Stimulated activated CD4-positive, alpha-beta T cell treated with anti-CD3 and anti-CD28 coated beads, Interleukin-1b, Interleukin-23, amount 100 ng/mL, for 4 hours (primary cell): ENCODE measurements at places on chromosomes 6 and 20.

DNA sequence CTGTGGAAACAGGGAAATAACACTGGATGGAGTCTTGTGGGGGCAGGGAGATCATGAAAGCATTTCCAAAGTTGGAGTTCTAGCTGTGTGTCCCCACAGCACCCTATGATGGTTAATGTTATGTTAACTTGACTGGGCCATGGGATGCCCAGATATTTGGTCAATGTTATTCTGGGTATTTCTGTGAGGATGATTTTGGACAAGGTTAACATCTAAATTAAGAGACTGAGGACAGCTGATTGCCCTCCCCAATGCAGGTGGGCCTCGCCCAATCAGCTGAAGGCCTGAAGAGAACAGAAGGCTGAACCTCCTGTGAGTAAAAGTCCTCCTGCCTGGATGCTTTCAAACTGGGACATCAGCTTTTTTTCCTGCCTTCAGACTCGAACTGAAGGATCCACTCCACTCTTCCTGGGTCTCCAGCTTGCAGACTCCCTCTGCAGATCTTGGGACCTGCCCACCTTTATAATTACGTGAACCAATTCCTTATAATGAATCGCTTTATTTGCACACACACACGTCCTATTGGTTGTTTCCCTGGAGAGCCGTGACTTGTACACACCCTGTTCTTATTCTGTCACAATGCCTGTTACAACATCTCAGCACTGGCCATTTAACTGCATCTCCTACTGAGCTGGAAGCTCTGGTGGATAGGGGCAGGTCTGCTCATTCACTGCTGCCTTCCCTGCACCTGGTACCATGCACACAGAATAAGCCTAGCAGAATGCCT, 99.5 kb upstream of the IYD start:
- no peak for DNase-seq

DNA sequence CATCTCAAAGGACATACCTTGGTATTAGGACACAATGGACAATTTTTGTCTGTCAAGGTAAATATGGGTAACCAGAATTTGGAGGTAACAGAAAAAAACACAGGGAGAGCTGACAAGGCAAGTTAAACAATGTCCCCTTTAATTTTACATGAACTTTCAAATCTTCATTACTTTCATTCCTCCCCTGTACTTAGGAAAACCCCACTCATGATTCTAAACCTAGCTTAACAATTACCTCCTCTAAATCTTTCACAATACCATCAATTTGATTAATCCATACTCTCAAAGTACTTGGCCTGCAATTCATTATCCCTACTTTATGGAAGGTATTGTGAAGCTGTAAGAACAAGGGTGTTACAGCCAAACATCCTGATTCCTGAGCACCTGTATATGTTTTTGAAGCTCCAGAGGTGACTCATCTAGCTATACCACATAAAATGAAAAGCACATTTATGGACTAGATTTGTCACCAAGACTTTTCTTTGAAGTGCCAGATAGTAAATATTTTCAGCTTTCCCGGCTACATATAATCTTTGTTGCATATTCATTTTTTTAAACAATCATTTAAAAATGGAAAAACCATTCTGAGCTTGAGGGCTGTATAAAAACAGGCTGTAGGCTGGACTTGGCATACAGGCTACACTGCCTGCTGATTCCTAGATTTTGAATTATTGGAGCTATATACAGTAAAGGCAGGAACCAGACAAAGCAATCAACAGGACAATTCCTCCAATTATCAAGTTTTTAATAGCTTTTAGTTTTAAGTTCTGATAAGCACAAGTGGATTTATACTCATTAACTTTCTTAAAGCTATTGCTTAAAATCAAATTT, 22.9 kb downstream of the DEK start:
- DNase-seq = no peak

GRCh38 chr6:7189101-7189758, 81.5 kb downstream of the RREB1 start:
- no peak for DNase-seq

GRCh38 chr6:77466055-77466450, 2.8 kb upstream of the HTR1B start:
- no peak for DNase-seq

DNA sequence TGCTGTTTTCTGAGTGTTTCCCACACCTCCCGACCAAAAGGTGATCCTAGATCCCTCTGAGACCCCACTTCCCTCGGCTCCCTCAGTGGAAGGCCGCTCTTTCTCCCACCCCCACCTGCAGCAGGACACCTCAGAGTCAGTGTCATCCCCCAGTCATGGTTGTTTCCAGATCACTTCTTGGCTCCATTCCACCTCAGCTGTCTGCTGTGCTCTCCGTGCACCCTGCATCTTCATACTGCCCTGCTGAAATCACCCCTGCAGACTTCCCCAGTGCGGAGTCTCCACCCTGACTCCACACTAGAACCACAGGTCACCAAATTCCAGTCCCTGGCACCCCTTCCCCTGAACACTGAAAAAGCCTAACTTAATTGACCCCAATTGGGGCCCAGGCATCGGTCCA, 255.1 kb upstream of the CDYL start:
- DNase-seq = no peak

DNA sequence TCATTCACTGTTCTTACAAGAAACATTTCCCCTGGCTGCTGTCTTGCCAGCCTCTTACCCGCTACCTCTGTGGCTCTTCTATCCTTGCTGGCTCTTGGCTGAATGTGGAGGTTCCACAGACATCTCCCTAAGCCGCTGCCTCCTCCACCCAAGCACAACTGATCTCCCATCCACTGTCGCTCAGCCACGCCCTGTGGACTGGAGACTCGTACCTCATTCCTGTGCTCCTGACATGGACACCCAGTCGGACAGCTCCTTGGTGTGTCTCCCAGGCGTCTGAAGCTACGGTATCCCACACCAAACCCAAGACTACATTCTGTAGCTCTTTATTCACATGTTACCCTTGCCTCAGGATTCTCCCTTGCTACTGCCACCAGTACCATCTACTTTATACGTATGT, 19.3 kb downstream of the RAE1 start:
- DNase-seq = no peak

DNA sequence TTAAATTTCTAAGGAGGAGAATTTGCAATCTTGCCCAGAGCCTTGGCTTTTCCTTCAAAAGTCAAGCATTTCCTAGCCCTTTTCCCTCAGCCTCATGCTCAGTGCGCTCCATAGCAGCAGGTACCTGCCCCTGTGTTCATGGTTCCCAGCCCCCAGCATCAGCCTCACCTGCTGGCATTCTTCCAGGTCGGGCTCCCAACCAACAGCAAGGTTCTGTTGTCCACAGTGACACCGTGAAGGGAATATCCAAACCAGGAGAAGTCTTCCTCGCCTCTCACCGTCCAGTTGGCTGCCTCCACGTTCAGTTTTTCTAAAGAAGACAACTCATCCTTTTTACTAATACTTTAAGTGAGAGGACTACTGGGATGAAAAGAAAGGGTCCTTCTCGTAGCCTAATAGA, 42.7 kb downstream of the GPLD1 start:
- DNase-seq = no peak

DNA sequence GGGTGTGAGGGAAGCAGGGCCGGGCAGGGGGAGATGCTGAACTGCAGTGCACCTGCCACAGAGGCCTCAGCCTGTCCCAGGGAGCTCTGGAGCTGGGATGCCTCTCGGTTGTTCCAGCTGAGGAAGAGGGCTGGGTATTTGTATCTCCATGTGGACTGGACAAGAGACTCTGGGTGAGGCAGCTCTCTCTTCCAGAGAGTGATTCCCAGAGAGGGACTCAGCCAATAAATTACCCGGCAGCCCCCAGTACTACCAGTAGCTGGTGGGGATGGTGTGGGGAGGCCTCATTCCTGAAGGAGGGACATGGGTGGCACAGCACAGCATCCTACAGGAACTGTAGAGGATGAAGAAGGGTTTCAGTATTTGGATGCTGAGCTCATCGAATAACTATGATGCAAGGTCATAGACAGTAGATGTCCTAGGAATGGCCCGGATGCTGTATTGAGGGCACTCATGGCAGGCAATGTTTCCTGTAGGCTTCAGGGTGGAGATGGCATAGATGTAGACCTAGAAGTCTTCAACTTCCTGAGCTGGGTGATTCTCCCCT, 1.4 kb downstream of the FGD2 start:
- no peak for DNase-seq

DNA sequence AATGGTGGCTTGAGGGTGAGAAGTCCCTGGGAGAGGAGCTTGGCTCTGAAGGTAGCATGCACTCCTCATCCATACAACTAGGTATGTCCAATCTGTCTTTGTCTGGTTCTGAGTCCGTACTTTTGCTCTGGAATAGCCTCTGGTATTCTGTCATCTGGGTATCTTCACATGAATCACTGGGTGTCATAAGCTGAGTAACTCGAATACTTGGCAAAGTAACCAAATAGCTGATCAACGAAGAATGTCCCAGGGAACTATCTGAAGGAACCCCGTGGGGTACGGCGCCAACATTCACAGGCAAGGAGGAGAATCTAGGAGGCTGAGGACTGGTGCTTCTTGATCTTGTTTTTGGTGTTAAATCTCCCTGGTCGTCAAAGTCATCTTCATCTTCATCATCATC, 184.8 kb downstream of the HIVEP2 start:
- no peak for DNase-seq

- no peak for DNase-seq
These were observed 344.6 kb downstream of the ZFAND3 start for GRCh38 chr6:38164131-38164481.

DNA sequence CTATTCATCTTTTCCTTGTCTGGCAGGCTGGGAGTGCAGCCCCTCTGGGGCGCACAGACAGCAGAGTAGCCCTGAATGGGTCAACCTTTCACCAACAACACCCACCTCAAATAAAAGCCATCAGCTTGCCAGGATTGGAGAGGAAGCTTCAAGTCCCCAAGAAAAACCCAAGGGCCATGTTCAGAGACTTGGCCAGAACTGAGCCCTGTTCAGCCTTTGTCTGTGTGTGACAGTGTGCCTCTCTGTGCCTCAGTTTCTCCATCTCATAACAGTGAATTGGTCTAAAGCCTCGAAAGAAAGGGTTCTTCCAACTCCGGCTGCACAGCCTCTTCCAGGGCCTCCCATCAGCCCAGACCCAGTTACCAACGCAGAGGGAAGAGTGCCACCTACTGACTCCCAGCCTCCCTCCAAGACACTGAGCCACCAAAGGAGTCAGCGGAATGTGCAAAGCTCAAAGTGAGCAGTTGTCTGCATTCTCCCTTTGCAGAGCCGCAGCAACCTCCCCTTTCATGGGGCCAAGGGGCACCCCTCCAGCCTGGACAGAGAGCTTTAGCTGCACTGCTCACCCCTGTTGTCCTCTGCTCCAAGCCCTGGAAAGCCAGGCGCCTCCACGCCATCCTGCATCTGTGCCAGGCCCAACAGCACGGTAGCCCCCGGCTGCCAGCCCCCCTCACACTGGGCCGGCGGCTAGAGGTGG, 82.7 kb upstream of the TOP1 start:
- no peak for DNase-seq

DNA sequence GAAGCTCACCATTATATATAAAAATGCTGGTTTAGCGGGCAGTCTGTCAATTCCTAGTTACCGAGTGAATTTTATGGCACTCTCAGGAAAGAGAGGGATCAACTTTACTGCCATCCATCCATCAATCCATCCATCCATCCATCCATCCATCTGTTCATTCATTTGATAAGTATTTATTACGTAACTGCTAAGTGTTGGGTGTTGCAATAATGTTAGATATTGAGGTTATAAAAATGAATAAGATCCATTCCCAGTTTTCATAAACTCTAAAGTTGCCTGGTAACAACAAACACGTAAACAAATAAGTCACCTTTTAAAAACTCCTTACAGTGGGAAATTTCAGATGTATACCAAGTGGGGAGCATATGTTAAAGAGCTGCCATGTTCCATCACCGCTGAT, 36.8 kb downstream of the SASH1 start:
- DNase-seq = no peak

- DNase-seq = no peak
These were observed 300.3 kb upstream of the ID4 start for GRCh38 chr6:19536838-19537237.

DNA sequence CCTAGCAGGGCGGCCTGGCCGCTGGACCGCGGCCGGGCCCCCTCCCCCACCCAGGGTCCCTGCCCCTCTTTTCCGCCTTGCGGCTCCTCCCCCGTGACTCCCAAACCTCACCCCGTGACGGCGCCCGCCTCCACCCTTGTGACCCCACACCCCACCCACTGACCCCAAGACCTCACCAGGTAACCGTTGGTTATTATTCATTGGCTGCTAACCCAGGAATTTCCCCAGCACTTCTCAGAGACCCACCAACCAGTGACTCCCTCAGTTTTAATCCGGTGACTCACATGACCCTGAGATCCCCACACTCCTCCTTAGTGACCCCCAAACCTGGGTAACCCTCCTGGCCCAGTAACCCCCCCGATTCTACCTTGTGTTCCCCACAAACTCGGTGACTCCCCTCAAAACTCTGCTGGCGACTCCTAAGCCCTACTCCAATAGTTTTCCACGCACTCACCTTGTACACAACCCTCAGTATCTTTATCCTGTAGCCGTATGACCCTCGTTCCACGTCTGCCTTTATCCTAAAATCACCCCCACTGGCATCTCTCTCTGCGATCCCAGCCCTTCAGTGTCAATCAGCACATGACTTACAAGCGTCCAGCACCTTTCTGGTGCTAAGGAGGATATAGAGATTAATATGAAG, 534 bp downstream of the ZNF76 start:
- peak; percentile 60 for DNase-seq

DNA sequence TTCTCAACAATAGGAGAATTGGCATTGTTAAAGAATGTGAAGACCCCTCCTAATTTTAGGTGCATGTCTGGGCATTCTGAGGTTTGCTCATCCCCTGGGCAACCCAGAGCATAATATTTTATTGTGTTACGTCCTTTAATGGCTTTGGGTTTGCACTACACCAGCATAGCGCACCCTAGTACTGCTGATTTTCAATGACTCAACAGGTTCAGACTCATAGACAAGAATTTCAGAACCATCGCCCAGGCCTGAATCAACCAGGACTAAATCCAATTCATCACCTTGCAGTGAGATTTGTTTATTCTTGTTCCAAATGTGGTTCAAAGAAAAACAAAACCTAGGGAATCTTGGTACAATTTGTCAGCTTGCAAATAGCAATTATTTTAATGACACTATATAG, 137.8 kb upstream of the PHACTR1 start:
- no peak for DNase-seq

DNA sequence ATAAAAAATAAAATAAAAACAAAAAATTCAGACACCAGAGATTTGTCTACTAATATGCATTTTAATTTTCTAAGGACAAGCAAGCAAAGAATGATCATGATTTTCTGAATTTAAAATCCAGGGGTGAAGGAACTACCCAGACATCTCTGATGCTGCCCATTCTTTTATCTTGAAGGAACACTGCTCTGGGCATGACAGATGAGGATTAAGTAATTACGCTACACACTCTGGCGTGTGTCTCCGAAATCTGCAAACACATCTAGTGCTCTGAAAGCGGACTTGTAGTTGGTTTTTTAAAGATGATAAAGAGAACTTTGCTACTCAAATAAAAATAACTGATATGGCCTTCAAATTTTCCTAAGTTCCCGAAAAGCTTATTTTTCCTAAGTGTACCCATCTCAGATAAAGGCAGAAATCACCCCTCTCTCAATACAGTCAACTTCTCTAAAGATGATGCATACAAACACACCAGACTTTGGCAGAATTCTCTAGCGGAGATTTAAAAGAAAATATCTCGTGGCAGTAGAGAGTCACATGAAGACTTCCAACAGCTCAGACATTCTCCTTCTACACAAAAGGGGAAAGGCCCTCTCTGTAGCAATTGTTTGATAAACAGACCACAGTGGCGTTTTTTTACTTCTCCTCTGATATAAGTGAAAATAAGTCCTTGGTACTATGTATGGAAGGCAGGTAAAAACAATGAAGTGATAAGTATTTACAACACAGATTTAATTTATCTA, 133.8 kb downstream of the BACH2 start:
- DNase-seq = no peak
